ENCODE measurements at places on chromosomes 4 and X. TPM values are rescaled to one million over a fixed set of nuclear protein-coding genes. Genes with fewer than 3 reads are reported as not detected.

The CHRDL1 gene
- 3.3 TPM for total RNA-seq

The NHSL2 gene
- total RNA-seq, result 14.8 TPM

The NPNT gene
- total RNA-seq, result 3.1 TPM

The SGMS2 gene
- 48.3 TPM for total RNA-seq

The SOD3 gene
- 12.0 TPM for total RNA-seq

The PALLD gene
- 551 TPM for total RNA-seq

The HTR2C gene
- total RNA-seq, result not detected

The SLC10A4 gene
- total RNA-seq, result 0.26 TPM

- DNase-seq, result peak; percentile 54
Observed at GRCh38 chr4:74056114-74056857, 17.8 kb upstream of the CXCL3 start.

DNA sequence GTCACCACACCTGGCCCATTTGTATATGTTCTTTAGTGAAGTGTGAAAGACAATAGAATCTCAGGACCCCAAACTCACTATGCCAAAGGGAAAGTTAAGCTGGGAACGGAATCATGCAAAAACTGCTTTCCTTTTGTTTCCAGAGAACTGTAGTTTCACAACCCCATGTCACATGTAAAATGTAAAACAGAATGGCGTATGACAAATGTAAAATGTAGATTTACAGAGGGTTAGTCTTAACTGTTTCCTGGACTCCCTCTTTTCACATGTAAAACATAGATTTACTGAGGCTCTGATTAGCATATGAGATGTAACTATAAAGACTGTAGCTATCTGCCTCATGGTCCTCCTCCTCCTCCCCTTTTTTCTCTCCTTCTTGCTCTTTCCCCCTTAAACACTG is 66.3 kb downstream of the ABLIM2 start:
- no peak for DNase-seq

DNA sequence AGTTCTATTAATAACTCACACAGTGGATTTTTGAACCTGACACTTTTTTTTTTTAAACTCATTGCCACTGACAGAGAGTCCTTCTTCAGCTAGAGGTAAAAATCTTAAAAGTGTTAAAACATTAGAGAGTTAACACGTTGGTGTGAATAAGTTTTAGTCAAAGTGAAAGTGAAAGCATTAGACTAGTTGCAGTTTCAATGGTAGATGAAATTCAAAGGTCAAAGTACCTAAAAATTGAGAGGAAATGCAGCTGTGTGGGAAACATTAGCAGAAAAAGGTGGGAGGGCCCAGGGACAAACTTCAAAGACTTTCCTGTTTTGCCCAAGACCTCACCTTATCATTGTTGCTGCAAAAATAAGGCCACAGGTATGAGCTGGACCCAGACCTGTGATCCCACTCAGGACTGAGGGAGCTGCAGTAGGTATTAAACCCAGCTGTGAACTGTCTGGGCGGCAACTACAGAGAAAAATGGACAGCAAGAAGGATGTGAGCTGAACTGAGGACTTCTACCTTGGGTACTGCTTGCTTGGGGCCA is 17.6 kb upstream of the GABRA4 start:
- no peak for DNase-seq

DNA sequence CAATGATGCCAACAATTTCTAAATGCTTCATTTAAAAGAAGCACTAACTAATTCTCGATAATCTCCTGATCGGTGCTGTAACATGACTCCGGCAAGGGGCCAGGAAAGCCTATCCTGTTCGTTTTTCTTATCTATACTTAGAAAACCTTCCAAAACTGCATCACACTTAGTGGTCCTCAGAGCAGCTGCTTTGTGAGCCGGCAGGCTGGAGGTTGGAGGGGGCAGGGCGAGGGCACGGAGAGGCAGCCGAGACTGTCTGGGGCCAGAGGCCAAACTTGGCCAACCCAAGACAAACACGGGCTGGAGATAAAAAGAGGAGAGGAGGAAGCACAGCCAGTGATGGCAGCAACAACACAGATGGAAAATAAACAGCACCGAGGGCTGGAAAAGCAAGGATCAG is 455.7 kb downstream of the BCOR start:
- no peak for DNase-seq

GRCh38 chrX:7925867-7926472 is 1.2 kb downstream of the PNPLA4 start:
- peak; percentile 37 for DNase-seq

DNA sequence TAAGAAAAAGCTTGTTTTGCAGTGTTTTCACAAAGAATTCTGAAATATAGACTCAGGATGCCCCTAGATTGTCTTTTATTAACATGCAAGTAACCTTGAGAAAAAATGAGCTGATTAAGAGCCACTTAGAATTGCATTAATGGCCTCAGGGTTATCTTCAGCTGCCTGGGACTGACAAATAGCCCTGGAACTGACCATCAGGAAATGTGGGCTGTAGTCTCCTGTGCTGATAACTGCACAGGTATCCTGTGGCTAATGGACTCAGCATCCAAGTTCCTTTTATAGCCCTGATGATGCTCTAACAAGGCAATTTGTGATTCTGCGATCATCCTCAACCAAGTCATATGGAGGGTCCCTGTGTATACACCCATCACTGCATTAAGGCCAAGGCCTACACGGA is 17.0 kb downstream of the CA5B start:
- no peak for DNase-seq

- DNase-seq, result no peak
Observed at GRCh38 chr4:127788517-127788916, 6.4 kb downstream of the HSPA4L start.

GRCh38 chr4:95638920-95639501 is 90.2 kb upstream of the UNC5C start:
- no peak for DNase-seq

DNA sequence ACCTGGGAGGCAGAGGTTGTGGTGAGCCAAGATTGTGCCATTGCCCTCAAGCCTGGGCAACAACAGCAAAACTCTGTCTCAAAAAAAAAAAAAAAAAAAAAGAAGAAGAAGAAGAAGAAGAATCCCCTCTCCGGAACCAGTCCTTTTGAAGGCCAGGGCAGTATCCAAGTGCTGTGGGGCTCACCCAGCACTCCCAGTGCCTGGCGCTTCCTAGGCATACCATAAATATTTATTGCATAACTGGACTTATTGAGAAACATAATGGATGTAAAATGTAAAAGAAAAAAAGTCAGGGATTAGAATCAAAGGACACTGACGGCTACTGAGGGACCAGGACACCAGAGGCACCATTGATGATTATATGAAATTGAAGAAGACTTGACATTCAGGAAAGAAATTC is 162.1 kb upstream of the KIT start:
- DNase-seq, result no peak

- DNase-seq, result no peak
Observed at GRCh38 chr4:11042760-11043159, 358.2 kb upstream of the CLNK start.

GRCh38 chrX:109533631-109534030 is 3.0 kb upstream of the NXT2 start:
- DNase-seq, result peak; percentile 4

DNA sequence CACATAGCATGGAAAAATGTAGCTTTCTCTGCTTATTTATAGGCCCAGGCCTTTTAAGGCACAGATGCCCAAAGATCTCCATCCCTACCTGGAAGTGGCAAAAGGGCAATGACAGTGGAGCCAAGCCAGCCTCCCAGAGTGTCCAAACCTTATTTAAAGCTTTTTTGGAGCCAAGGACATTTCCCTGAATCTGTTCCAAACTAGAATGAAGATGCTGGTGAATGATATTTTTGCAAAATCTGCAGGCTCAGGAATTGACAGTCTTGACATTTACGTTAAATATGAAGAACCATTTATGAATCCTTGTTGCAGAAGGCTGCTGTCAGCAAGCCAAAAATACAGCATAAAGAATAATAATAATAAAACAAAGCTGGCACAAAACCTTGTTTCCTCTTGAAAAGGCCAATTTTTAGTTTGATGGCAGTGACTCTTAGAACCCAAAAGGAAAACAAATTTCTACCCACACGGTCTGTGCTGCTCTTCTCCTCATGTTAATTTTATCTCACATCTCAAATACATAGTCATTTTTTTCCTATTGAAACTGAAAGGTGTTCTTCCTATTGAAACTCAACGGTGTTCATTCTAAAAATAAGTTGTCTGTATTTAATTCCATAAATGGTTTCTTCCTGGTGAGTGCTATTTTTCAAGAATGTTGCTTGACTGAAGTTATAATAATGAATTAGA is 206.3 kb upstream of the TBL1X start:
- no peak for DNase-seq

DNA sequence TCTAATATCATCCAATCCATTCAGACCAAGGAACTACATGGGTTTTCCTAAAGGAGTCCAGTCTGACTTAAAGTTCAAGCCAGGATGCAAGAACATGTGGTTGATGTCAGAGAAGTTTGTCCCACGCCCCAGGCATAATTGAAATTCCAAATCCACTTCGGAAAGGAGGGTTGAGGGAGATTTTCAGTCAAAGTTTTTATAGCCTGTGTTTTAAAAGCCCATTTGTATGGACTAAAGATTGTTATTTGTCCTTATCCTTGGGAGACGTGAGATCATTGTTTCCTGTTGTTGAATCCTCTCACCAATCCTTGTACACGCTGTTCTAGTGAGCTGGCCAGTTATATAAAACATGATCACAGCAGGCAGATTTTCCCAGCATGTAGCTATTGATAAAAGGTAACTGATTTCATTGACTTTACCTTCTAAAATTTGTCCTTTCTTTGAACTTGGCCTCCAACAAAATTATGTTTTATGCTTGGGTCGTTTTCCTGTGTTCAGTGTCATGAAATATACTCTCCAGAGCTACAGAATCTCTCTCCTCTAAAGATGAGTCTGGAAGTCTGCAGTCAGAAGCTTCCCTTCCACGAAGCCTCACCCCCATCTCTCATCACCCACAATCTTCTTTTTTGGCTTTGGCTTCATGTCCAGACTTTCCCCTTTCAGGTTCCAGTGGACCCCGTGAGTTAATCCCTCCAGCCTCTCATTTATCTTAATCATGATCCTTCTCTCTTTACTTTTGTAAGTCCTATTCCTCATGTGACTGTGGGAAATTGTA is 92.9 kb downstream of the ATP10D start:
- DNase-seq, result no peak

- peak; percentile 66 for DNase-seq
Observed at GRCh38 chr4:142778430-142778829, 67.7 kb downstream of the INPP4B start.

DNA sequence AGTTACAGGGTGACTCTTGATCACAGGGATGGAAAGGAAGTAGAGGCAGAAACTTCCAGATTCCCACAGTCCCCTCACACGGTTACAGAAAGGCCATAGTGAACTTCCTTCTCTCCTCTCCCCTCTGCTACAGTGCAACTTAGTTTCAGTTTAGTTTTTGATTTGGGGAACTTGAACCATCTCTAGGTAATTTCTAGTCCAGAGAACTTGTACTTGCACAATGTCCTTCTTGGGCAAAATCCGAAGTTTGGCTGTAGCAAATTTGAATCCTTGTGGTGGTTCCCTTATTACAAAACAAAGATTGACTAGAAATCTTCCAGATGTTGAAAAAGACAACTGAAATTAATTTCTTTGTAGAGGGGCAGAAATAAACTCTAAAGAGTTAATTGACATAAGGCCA is 1.2 kb upstream of the BLTP1 start:
- DNase-seq, result no peak

DNA sequence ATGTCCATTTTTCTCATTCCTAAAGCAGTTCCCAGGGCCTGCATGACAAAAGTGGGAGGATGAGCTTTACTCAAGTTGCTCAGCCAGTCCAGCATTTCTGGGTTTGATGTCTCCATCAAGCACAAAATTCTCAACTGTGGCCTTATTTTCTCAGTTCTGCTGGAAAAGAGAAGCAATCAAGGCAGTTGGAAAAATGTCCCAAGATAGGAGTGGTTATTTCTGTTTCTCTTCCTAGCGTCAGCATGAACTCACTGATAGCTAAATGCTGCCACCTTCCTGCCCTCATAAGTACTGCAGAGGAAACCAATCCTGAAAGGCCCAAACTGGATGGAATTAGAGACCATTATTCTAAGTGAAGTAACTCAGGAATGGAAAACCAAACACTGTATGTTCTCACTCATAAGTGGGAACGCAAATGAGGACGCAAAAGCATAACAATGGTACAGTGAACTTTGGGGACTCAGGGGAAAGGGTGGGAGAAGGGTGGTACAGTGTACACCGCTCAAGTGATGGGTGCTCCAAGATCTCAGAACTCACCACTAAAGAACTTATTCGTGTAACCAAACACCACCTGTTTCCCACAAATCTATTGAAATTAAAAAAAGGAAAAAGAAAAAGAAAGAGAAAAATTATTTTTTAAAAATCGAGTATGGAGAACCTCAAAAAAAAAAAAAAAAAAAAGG is 29.6 kb downstream of the ADH7 start:
- peak; percentile 43 for DNase-seq

DNA sequence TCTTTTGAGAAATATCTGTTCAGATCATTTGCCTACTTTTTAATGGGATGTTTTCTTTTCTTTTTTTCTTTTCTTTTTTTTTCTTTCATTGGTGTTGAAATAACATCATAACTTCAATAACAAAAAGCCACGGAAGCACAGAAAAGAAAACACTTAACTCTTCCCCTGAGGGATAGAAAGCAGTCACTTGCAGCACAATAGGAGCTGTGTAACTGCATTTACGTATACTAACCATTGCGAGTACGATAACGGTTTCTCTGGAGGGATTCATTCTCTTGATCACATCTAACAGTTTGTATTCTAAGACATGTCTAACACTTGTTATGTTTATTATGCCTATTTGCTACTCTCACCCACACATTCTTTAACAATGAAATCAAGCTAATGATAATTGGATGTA is 27.3 kb downstream of the C4orf46 start:
- no peak for DNase-seq

DNA sequence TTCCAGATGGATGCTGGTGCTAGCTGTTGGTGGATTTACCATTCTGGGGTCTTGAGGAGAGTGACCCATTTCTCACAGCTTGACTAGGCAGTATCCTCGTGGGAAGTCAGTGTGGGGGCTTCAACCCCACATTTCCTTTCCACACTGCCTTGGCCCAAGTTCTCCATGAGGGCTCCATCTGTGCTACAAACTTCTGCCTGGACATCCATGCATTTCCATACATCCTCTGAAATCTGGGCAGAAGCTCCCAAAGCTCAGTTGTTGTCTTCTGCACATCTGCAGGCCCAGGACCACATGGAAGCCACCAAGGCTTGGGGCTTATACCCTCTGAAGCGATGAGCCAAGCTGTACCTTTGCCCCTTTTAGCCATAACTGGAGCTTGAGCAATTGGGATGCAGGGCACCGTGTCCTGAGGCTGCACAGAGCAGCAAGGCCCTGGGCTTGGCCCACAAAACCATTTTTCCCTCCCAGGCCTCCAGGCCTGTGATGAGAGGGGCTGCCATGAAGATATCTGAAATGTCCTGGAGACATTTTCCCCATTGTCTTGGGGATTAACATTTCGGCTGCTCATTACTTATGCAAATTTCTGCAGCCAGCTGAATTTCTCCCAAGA is 248.7 kb upstream of the ANKRD50 start:
- no peak for DNase-seq

DNA sequence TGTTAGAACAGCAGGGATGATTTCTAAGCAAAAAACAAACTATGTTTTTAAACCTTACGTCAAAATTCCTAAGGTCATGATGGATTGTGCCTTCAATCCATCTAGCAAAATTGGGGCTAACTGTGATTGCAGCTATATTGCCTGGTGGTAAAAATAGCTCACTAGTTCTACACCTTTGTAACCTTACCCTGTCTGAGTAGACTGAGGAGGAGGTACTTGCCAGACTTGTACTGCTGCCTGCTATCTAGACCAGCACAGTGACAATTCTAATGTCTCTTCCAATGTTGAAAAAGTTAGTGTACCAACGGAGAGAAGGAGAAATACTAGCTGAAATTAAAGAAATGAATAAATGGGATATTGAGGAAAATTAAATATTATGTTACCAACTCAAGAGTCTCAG is 30.3 kb downstream of the ATP11C start:
- no peak for DNase-seq

- DNase-seq, result no peak
Observed at GRCh38 chr4:77952457-77952856, 89.8 kb downstream of the MRPL1 start.
